ENCODE measurements at places on chromosomes 6 and 20. TPM values are rescaled to one million over a fixed set of nuclear protein-coding genes. Genes with fewer than 3 reads are reported as not detected.
A peak's percentile ranks its signal among the peaks of the same experiment; 100 is the strongest.

Gene NOX3
- not detected for total RNA-seq

Gene PTK6
- 55.1 TPM for total RNA-seq

Gene TXLNB
- 0.94 TPM for total RNA-seq

Gene DEFB132
- total RNA-seq = not detected

Gene SLC17A4
- total RNA-seq = not detected

Gene C20orf202
- 1.2 TPM for total RNA-seq

Gene TPD52L1
- 54.8 TPM for total RNA-seq

Gene CPNE5
- total RNA-seq = 3.6 TPM

Gene CST5
- not detected for total RNA-seq

Gene SAMD10
- total RNA-seq = 17.4 TPM

Gene MACROD2
- 17.1 TPM for total RNA-seq

Gene BNIP5
- total RNA-seq = not detected

Gene BPIFB2
- total RNA-seq = not detected

Gene DHX35
- 14.1 TPM for total RNA-seq

Gene TMEM217
- 1.2 TPM for total RNA-seq

Gene HLA-DQB2
- total RNA-seq = 8.1 TPM

Gene ENTPD6
- total RNA-seq = 53.3 TPM

Gene HLA-DRB1
- 109 TPM for total RNA-seq

Gene KHDC1L
- not detected for total RNA-seq

Gene POPDC3
- total RNA-seq = not detected

Gene RBM24
- 8.9 TPM for total RNA-seq

GRCh38 chr6:96651816-96652215 is 88.9 kb downstream of the FHL5 start:
- no peak for DNase-seq

DNA sequence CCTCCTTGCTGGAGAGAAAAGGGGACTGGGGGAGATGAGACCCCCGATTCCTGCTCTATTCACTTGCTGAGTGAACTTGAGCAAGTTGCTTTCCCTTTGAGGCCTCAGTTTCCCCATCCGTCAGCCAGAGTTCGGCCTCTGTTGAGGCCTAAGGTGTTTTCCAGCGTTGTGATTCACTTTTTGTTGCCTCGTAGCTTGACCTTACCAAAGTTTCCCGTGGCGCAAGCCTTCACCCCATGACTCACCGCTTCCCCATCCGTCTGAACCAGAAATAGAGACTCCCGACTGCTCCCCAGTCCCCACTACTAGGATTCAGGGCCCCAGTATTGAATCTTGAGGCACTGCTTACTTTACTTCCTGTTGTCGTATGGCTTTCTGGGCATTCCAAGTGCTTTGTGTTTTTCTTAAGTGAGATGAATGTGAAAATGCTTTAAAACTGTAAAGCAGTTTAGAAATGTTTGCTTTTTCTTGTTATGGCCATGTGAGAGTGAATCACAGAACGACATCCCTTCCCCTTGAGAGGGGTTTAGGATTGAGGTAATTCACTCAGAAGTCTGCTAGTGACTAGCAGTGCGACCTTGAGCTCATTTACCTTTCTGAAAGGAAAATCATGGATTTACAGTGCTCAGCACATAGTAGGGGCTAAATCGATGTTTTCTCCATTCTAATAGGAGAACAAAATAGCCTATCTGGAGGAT is 1.2 kb downstream of the CHMP4B start:
- peak; percentile 71 for DNase-seq

DNA sequence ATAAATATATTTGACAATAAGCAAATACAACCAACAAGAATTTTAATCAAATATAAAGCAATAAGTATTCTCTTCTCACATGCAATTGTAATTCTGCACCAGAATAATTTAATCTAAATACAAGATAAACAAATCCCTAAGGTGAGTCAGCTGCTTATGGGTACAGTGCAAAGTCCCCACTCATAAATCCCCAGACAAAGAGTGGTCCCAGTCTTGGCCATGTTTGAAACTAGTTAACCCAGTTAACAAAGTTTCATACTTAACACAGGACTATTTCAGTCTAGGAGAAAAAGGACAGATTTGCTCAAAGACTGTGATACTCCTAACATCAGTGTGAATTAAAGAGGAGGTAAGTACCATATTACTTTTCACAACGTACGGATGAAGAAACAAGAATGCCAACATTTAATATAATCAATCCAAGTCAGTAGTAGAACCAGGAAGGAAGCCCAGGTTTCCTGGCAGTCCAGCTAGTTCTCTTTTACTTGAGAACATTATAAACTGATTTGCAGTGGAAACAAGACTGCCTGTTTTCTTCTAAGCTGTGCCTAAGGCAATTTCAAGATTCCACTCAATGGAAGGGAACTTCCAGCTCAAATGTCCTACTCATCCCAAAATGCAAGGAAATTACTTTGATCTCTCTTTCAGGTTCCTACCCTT is 10.4 kb downstream of the SAMD3 start:
- DNase-seq = no peak

DNA sequence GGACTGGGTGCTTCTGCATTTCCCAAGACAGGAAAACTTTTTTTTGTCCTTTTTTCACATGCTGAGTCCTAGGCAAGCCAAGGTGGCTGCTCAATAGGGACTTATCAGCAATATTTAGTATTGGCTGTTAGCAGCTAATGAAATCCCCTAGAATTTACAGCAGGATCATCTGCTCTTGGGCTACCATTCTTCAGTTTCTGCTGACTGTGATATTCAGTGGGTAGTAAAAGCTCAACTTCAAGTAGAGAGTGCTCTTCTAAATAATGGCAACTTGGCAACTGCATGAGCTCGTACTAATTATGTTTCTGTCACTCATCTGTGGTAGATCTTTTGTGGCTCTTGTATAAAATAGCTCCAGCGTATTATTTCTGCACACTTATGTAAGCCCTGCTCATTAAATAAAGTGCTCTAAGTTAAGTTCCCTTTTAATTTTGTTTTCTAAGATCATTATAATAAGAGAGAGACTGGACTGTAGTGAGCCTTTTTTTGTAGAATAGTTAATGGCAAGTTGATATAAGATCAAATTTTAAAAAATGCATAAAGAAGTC is 110.3 kb downstream of the SLC35F1 start:
- DNase-seq = no peak

- no peak for DNase-seq
Observed at GRCh38 chr20:38698541-38698940, 25.7 kb upstream of the SLC32A1 start.

- DNase-seq = no peak
Observed at GRCh38 chr6:142860498-142860897, 84.5 kb downstream of the HIVEP2 start.

GRCh38 chr20:13008761-13009681 is at the start of gene SPTLC3:
SPTLC3 (plus strand) TSS chr20:13008972; CDS start chr20:13009268, 296 bp downstream.
- peak; percentile 63 for DNase-seq

DNA sequence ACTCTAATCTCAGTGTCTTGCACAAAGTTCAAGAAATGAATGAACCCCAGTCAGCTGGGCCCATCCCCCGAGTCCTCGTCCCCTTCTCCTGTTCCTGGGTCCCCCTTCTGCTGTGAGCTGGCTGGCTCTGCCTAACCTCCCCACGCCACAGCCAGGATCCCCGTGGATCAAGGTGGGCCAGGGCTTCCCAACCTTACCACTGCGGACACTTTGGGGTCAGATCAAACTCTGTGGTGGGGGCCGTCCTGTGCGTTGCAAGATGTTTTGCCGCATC is 116.2 kb downstream of the SULF2 start:
- DNase-seq = no peak

DNA sequence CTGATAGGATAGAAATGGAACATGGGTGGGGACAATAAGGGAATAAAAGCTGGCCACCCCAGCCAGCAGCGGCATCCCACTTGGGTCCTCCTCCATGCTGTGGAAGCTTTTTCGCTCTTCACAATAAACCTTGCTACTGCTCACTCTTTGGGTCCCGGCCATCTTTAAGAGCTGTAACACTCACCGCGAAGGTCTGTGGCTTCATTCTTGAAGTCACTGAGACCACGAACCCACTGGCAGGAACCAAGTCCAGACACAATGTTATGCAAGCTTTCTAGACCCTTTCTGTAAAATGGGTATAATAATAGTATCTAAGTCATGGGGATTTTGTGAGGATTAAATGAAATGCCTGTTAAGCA is 48.9 kb upstream of the EZR start:
- no peak for DNase-seq

GRCh38 chr6:6105472-6106036 is 98.8 kb upstream of the NRN1 start:
- no peak for DNase-seq

- no peak for DNase-seq
Observed at GRCh38 chr6:11653028-11653583, 115.6 kb downstream of the TMEM170B start.

GRCh38 chr6:90131614-90132423 is 164.8 kb downstream of the BACH2 start:
- no peak for DNase-seq

GRCh38 chr6:39196673-39197091 is 32.6 kb downstream of the KCNK5 start:
- no peak for DNase-seq

DNA sequence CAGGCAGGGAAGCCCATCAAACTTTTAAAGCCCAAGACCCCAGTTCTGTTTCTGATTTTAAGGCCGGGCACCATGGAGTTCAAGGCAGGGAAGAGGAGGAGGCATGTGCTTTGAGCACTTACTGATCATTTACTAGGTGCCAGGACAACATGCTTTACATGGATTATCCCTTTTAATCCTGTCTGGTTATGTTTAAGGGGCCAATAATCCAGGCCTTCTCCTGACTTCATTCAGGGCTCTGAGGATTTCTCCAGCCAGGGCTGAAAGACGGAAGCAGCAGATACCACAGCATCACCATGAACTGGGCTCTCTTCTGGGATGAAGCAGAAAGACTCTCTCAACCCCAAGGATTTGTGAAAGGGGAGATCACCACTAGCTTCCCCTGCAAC is 4.1 kb downstream of the CCND3 start:
- DNase-seq = no peak

- DNase-seq = no peak
Observed at GRCh38 chr6:169807229-169807628, 55.8 kb downstream of the ERMARD start.

GRCh38 chr6:8588176-8588575 is 152.8 kb upstream of the SLC35B3 start:
- DNase-seq = no peak

DNA sequence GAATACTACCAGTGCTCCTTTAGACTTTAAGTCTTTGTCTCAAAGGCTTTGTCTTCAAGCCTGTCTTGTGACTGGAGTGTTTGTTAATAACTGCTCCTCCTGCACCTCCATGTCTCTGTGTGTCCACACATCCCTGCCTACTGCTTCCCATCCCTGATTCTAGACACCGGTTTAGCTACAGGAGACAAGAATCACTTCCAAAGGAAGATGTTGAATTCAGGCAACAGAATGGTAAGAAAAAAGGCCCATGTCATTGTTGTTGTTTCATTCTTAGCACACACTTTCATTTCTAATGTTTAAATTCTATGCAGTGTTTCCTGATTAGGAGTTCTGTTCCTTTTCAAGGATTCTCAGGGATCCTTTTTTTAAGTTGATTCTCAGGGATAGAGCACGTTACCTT is 293.6 kb upstream of the STXBP5 start:
- DNase-seq = no peak

- no peak for DNase-seq
Observed at GRCh38 chr20:40636486-40636885, 52.5 kb downstream of the MAFB start.

DNA sequence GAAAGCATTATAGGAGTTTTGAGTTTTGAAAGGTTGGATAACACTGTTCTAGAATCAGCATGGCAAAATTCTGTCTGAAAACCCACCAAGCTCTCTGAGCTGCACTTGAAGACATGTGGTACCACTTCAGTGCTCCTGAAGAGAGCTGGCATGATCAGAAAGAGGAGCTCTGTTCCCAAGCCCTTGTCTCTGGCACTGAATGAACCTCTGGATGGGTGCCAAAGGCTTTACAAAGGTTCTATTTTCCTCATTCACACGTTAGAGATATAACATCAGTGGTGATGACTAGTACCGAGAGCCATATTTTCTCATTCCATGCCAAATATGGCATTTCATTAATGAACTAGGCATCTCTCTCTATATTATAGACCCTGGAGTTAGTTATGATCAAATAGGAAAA is 301.8 kb upstream of the ID4 start:
- no peak for DNase-seq
